CD4-positive, alpha-beta memory T cell (primary cell): ENCODE measurements at places on chromosomes 7 and 10. TPM values are rescaled to one million over a fixed set of nuclear protein-coding genes. Genes with fewer than 3 reads are reported as not detected.
A peak's percentile ranks its signal among the peaks of the same experiment; 100 is the strongest.

Gene NME8
- total RNA-seq, result not detected

Gene SYT15
- total RNA-seq, result 0.99 TPM

DNA sequence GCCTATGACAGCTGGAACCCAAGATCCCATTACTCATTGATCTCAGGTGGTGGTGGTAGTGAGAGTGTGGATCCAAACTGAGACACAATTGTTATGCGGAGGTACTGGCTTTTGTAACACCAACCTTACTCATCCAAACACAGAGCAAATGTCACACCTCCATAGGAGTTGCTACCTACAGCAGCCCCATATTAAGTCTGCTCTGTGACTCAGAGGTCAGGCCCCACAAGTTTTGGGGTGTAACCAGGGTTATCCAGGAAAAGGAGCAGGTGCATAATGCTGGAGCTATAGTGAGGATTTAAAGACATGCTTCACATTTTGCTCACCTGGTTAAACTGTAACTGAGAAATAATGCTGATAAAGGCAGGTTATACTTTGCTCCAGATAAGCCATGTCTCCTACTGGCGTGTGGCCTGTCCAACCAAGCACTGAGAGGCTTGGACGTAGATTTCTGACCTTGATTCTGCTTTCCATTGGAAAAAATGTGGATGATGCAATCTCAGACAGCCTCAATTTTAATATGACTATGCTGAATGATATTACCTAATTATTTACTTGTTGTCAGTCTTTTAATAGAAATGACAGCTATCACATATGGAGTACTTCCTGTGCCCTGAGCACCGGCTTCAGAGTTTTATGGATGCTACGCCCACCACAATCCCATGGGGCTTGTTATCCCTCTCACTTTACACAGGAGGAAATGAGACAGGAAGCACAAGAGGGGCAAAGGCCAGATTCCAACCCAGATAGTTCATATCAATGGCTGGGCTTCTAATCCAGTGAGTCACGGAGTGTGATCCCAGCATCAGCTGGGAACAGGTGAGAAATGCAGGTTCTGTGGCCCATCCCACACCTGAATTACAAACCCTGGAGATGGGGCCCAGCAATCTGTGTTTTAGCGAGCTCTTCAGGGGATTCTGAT, 181.3 kb downstream of the CHN2 start:
- no peaks in the 10 kb centered on the region for H3K27me3 ChIP-seq
- no peak overlapping the region for H3K4me3 ChIP-seq
- no peaks in the 10 kb centered on the region for H3K4me1 ChIP-seq
- H3K36me3 ChIP-seq, result no peaks in the 10 kb centered on the region
- H3K27ac ChIP-seq, result no peak overlapping the region

- H3K27me3 ChIP-seq, result no peaks in the 10 kb centered on the region
- no peaks in the 10 kb centered on the region for H3K36me3 ChIP-seq
- peak overlapping the region; percentile 56 for H3K4me3 ChIP-seq
- peak overlapping the region; percentile 58 for H3K27ac ChIP-seq
- peaks cover 44% of the 10 kb centered on the region for H3K4me1 ChIP-seq
Observed at GRCh38 chr7:141700848-141701371, 1.1 kb downstream of the DENND11 start.
